ENCODE measurements at places on chromosomes 13 and 19.

DNA sequence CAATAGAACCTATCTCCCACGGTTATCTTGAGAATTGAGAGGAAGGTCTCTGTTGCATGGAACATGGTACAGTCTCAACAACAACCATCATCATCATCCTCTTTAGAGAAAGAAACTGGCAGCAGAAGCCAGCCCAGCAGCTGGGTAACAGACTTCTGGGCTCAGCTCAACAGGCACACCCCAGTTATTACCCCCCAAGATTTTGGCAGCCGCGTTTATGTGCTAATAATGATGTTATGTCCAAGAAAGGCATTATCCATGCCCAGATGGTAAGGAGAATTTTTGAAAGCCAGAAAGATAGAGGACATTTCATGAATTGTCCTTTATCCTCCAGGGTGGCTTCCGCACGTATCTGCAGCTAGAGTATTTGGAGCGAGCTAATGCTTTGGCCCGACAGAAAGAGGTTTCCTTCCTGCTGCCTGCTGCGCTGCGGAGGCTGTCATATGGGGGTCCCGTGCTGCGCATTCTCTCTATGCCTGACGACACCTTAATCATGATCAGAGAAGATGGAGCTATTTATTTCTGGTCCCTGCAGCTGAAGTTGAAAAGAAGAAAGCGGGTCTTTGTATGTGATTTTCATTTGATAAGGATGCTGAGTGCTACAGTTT is 89.9 kb downstream of the TEX26 start:
- DNase-seq = no peak

DNA sequence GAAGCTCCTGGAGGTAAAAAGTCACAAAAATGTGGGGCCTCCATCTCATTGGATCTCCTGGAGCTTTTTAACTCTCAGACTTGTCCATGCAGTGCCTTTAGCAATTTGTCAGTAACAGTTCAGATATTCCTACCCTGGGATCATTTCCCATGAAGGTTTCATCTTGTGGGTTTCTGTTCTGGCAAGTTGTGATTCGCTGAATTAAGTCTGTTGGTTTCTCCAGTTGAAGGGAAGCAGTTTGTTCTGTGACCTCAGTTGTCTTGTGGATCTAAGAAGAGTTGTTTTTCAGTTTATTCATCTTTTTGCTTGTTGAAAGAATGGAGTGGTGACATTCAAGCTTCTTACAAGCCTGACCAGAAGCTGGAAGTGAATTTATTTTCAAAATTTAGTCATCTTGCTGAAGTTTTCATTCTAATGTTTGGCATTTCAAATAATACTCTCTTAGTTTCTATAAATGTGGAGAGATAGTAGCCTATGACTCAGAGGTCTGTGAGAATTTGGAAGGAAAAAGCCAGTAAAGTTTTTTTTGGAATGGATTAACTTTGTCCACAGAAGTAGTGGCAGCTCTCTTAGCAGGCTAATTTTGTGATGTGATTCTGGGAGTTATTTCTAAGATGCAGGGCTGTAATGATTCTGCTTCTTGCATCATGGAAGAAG is 120.1 kb upstream of the CSNK1A1L start:
- DNase-seq = no peak

- no peak for DNase-seq
These were observed 28.2 kb downstream of the TNFRSF19 start for GRCh38 chr13:23598369-23598768.

DNA sequence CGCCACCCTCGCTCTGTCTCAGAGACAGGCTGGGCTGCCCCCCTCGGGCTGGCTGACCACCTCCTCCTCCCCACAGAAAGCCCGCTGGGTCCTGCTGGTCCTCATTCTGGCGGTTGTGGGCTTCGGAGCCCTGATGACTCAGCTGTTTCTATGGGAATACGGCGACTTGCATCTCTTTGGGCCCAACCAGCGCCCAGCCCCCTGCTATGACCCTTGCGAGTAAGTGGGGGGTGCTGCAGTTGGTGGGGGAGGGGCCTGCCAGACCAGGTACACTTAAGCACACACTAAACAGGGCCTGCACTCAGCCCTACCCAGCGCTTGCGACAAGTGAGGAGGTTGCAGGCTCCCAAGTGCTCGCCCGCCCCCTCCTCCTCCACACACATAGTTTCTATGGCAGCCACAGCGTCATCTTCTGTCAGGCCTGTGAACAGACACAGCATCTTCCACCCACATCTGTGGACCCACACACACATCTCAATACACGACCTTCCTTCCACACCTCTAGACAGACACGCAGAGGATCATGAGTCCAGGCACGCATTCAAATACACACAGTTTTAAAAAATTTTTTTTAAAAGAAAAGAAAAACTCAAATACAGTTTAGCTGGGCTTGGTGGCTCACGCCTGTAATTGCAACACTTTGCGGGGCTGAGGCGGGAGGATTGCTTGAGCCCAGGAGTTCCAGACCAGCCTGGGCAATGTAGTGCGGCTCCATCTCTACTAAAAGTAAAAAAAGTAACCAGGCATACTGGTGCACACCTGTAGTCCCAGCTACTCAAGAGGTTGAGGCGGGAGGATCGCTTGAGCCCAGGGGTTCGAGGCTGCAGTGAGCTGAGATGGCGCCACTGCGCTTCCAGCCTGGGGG is 18.4 kb downstream of the PLD3 start:
- DNase-seq = no peak

DNA sequence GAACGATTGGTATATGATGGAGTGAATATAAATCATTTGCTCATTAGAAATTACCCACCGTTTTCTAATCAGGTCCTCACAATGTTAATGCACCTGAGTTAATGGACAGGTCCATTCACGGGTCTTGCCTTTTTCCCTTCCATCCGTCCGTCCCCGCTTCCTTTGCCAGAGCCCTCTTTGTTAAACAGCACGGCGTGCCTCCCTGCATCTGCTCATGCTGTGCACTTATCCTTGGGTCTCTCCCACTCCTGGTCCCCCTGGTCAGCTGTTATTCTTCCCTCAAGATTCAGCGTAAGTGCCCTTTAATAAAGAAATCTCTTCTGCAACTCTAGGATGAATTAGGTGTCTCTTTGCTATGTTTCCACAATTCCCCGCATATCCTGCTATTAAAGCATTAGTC is 324.5 kb downstream of the DNAJC15 start:
- no peak for DNase-seq

DNA sequence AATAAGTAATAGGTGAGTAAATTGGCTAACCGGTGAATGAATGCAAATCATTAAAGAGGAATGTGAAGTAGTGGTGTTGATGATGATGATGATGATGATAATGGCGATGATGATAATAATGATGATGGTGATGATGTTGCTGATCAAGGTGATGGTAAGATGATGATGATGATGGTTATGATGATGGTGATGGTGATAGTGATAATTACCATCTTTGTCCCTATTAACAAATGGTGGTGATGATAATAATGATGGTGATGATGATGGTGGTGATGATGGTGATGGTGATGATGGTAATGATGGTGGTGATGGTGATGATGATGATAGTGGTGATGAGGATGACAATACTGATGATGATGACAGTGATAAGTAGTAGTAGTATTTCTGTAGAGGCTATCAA is 452.6 kb downstream of the ZNF536 start:
- DNase-seq = no peak

- DNase-seq = no peak
These were observed 1060.5 kb downstream of the DIAPH3 start for GRCh38 chr13:59103004-59103768.

- no peak for DNase-seq
These were observed 603 bp downstream of the TM9SF2 start for GRCh38 chr13:99501848-99502301.

DNA sequence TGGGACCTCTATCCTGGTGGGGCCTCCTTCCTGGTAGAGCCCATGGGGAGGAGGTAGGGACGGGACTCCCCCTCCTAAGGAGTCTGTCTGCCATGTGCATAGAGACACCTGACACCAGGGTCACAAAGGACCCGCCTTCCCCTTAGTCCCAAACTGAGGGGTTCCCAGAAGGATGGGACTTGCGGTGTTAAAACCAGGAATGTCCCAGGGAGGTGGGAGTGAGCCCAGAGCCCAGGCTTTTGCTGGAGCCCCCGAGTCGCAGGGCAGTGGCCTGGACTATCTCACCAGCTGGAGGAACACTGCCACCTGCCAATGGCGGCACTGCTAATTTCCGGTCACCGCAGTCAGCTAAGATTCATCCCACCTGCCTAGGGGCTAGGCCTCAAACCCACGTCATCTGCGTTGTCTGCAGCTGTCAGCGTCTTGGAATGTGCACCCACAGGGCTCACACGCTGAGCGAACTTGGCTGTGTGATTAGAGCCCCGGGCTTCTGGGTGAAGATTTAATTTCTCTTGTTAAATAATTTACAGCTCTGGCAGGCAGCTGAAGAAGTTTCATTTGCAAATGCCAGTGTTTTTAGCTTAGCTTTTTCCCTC is 31.9 kb upstream of the ATP11A start:
- no peak for DNase-seq

- DNase-seq = no peak
These were observed 450 bp downstream of the FBXW9 start for GRCh38 chr19:12695997-12696365.

DNA sequence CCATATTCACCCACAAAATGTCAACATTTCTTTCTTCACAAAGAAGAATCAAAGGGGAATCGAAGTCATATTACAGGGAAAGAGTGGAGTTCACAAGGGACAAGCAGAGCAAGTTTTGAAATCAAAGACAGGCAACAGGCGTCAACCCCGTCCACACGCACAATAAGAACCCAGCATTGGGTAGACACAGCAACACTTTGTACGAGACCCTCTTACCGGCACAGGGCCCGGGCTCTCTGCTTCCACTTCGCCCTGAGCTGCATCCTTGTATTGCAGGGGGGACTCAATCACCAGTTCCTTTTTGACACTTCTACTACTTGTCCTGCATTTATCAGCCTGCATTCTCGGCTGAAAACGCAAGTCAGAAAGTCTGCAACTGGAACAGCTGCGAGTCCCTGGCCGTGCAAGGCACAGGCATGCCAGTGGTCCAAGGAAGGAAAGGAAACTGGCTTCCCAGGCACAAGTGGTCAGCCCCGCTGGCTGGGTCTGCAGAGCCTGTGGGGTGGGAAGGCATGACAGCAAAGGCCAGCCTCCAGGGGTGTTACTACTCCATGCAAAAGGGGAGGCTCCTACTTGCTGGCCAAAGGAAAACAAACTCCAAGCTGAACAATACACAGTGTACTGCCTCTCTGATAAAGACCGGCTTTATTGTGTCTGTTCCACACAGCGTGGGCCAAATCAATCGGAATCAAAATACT is at the start of gene DOCK9:
Gene DOCK9, minus strand, starts transcription at position 497 of the 698 bp plus-strand sequence. Its CDS starts 155 bp downstream, at position 342.
- no peak for DNase-seq

DNA sequence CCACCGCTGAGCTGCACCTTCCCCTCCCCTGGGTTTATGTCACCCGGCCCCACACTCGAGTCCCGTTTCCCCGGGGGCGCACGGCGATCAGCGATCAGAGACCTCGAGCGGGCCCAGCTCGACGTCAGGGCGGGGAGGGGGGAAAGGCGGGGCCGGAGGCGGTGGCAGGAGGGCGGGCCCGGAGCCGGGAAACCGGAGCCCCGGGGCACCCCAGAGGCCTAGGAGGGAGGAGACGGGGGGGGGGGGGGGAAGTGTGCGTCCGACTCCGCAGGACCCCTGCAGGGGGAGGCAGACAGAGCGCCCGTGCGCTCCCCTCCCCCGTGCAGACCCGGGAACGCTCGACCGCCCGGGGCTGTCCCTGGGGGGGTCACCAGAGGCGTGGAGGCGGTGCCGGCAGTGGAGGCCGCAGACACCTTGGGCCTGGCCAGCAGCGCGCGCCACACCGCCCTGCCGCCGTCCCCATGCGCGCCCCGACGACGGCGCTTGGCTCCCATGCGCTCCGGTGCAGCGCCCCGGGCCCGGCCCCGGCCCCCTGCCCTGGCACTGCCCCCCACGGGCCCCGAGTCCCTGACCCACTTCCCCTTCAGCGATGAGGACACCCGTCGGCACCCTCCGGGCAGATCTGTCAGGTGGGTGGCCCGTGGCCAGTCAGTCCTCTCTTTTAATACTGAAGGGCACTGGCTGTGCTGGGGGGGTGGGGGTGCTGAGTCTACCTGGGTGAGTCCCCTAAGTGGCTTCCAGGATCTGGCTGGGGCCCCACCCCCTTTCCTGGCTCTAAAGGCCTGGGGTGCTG is 11.8 kb downstream of the PDE4A start:
- no peak for DNase-seq

GRCh38 chr13:75550159-75550567 is 572 bp downstream of the UCHL3 start:
- no peak for DNase-seq

DNA sequence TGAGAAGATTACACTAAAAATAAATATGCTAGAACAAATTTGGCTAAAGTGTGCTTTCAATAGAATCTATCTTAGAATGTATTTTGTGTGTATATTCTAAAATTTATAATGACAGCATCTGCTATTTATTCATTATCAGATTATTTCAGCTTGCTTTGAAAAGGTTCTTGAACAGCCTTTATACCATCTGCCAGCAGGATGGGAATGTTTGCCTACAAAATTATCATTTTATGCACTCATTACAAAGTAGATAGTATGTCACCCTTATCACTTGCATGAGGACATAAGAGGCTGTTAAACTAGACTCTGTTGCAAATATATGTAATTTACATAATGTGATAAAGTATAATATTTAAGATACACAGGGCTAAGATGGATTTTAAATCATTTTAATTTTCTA is 1286.9 kb upstream of the PCDH20 start:
- no peak for DNase-seq

- no peak for DNase-seq
These were observed 1173.3 kb downstream of the PCDH17 start for GRCh38 chr13:58804832-58805231.

Data from cortex of kidney (tissue), 1 donor.